Left renal cortex interstitium (tissue), 4 donors: ENCODE measurements at places on chromosomes 1 and 21. TPM values are rescaled to one million over a fixed set of nuclear protein-coding genes. Genes with fewer than 3 reads are reported as not detected.

DNA sequence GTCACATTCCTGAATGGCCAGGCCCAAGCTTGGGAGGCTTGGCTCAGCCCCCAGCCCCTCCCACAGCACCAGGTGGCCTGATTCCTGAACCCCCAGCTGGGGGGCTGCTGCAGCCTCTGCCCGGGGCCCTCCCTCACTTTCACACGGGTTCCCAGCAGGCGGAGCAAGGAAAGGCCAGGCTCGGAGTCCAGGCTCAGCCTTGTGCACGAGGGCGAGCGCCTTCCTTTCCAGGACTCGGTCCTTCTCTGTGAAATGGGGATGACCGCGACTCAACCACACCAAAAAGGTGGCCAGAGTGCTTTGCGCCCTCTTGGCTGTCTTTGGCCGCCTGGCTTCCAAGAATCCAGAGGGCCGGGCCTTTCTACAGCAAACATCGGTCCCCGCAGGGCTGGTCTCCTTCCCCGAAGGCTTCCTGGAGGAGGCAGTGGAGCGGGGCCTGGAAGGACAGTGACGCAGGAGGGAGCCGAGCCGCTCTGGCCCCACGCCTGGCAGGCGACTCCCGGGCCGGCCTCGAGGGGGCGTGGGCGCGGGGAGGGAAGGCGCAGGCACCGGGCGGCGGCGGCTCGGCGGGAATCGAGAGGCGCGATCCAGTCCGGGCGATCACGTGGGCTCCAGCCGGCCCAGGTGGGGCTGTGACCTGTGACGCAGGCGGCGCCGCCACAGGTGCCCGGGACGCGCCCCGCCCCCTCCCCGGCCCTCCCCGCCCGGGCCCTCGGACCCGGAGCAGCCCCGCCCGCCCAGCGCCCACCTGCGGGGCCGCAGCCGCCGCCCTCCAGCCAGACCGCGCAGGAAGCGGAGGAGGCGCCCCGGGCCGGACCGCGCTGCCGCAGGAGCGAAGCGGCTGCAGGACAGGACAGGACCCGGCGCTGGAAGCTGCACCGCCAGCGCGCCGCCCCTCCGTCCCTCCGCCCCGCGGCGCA is at the start of gene ARHGEF16:
Gene ARHGEF16, plus strand, starts transcription at position 775 of the 920 bp plus-strand sequence. CDS start 8,420 bp downstream, outside the sequence.
- no peak for DNase-seq

GRCh38 chr1:214337511-214337910 is 56.6 kb downstream of the SMYD2 start:
- no peak for DNase-seq

Gene TP73
- 0.51 TPM for polyA plus RNA-seq

DNA sequence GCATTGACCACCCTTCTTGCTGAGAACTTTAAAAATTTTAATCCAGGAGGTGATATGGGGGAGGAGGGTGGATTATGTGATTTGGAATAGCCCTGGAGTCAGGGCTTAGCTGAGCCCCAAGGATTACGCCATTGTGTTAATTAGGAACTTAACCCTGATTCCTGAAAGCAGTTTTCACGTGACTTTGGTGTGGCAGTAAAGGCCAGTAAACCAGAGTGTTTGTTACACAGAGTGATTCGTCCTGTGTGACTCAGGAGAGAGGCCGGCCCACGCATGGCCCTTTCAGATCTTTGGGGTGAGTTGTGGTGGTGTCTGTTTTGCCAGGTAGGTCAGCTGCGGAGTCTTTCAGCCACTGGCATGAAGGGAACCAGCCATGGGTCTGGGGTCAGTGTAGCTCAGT is 107.6 kb downstream of the NOS1AP start:
- no peak for DNase-seq

Gene TMEM82
- 4.9 TPM for polyA plus RNA-seq

Gene RPTN
- polyA plus RNA-seq: not detected

DNA sequence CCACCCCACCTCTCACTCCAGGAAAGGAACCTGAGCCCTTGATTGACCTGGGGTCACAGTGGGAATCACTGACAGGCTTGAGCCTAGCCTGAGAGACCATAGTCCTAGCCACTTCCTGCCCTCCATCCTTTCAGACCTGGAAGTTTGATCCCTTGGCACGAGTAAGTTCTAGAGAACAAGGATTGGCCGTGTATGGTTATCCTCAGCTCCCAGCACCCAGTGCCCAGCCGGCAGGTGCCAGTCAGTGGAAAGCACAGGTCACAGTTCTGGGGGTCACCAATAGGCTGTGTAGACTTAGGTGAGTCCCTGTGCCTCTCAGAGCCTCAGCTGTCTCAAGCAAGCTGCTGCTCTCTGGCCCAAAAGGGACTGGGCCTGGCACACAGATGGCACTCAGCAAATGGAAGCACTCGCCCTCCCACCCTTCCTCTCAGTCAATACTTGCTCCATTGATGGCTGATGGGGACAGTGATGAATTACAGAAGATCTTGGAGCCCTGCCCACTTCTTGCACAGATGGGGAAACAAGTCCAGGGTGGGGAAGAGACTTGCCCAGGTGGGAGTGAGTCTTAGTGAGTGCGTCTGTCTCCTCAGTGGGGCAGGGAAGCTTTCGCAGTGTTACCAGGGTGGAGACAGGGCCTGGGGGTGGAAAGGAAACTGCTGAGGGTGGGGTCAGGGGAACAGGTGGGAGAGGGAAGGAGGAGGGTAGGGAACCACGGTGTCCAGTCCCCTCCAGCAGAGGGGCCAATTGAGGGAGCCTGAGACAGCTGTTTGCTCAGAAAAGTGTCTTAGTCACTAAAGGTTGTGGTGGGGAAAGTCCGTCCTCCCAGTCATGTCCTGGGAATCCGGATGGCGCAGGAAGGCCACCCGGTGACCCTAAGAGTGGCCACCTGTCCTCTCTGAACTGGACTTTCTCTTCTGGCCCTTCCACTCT is 2.6 kb upstream of the KCNQ4 start:
- no peak for DNase-seq

Gene BACE2
- 34.0 TPM for polyA plus RNA-seq

DNA sequence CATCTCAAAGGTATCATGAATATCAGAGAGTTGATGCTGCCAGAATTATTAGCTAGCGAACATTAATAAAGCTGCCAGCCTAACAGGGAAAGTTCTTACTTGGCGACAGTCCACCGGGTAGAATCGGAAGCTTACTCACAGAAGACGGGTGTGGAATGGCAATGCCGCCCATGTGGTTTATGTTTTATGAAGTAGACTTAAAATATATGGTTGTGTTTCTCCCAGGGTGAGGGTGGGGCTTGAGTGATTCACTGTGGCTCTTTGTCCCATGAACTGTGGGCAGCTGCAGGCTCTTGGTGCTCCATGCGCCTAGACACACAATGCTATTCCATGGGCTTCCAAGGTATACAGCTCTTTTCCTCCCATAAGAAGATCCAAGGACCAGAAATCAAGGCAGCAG is 162.7 kb downstream of the PIGK start:
- no peak for DNase-seq

DNA sequence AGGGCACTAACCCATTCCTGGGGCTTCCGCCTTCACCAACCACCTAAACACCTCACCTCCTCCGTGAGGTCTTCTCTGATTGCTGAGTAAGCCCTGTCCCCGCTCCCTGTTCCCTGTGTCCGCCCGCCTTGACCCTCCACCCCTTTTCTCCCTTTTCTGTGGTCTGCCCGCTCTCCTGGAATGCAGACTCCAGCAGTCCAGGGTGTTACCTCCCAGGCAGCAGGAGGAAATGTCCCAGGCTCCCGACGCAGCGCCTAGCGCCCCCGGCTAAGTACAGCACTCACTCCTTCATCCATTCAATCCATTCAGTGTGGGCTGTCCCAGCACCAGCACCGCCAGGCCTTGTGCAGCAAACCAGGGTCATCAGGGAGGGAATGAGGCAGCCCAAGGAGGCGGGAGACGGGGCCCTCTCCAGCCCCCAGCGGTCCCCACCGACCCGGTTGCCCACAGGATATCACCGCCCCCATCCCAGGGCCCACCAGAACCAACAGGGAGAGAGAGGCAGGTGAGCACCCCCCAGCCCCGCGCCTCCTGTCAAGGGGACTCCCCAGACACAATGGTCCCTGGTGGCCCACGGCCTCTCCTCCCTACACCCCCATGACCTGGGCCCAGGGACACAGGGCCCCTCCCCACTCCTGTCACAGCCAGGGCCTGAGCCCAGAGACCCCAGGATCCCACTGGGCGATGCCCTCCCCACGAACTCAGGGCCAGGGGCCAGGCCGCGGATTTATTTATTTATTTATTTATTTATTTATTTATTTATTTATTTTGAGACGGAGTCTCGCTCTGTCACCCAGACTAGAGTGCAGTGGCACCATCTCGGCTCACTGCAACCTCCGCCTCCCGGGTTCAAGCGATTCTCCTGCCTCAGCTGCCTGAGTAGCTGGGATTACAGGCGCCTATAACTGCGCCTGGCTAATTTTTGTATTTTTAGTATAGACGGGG is 10.2 kb downstream of the TNFRSF14 start:
- no peak for DNase-seq

GRCh38 chr1:8415526-8416278 is 97.8 kb downstream of the SLC45A1 start:
- DNase-seq: no peak

Gene CD52
- 3.8 TPM for polyA plus RNA-seq

DNA sequence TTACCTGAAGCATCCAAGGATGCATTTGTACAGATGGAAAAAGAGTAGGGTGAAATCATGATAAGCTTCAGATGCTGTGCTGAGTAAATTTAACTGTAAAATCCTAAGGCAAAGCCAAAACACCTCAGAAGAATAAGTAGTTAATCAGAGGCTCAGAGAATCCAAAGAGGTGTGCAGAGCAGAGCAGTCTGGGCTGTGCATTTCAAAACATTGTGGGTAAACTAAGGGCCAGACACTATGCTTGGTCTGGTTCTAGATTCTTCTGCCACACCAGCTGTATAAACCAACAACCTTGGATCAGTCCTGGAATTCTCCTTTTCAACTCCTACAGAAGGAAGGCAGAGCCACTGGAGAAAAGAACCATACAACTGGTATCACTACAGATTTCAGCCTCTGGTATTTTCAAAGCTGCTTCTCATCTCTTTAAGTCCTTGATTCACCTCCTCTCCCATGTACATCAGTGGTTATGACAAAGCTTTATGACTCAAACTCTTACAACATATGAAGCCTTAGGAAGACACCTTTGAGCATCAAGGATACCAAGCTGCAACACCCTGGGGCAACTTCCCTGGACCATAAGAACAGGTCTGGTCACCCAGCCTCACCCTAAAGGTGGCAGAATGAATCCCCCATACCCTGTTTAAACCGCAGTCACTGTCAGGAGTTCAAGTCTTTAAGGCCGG is 11.6 kb upstream of the HIPK1 start:
- DNase-seq: no peak
